Nucleus accumbens (tissue), 56 donors: ENCODE measurements at places on chromosomes 5 and 9.

GRCh38 chr9:69573651-69574050, 98.5 kb downstream of the APBA1 start:
- no peak for DNase-seq

- DNase-seq, result no peak
These were observed 42.6 kb downstream of the RAI14 start for GRCh38 chr5:34698754-34699153.

- DNase-seq, result no peak
These were observed 182.0 kb downstream of the EBF1 start for GRCh38 chr5:158917731-158918130.

DNA sequence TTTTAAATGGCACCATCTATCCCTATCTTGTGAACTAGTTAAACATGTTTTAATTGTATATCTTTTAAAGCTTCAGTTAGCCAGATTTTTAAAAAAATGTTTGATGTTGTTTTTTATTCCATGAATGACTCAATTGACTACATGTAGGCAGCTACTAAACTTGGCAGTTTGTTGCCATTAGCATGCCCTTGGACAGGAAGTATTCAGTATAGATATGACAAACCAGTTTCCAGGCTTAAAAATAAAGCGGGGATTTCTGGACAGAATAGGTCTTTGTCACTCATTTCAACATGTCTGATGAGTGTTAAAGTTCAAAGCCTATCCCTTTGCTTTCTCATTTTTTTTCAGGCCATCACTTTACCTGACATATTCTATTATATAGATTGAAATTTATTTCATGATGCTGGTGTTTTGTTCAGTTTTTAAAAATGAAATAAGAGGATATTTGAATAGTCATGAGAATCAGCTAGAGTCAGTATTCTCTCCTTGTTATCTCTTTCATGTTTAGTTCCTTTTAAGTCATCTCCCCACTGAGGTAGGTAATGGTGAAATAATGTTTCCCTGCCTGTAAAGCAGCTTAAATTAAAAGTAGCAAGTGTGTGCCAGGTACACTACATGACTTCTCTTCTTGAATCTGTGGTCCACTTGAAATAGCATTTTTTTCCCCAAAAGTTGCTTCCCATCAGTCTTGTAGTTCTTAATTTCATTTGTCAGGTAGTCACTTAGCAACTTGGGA, 11.9 kb downstream of the TNFAIP8 start:
- DNase-seq, result no peak

- DNase-seq, result no peak
These were observed 45.7 kb upstream of the ALDOB start for GRCh38 chr9:101481261-101481660.

DNA sequence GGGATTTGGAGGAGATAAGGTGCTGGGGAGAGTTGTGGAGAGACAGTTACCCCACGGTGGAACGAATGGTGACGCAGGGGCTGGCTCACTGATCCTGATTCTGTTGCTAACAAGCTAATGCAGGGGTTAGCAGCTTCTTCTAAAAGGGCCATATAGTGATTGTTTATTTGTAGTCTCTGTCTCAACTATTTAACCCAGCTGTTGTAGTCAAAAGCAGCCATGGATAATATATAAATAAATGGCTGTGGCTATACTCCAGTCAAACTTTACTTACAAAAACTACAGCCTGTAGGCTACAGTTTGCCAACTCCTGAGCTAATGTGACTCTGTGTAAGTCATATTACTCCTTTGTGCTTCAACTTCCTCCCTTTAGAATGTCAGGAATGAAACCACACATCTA, 21.8 kb downstream of the STOM start:
- no peak for DNase-seq
